DMS79 treated with DMSO at 0.1 percent for 48 hours (cell line): ENCODE measurements at places on chromosomes 4 and X.

DNA sequence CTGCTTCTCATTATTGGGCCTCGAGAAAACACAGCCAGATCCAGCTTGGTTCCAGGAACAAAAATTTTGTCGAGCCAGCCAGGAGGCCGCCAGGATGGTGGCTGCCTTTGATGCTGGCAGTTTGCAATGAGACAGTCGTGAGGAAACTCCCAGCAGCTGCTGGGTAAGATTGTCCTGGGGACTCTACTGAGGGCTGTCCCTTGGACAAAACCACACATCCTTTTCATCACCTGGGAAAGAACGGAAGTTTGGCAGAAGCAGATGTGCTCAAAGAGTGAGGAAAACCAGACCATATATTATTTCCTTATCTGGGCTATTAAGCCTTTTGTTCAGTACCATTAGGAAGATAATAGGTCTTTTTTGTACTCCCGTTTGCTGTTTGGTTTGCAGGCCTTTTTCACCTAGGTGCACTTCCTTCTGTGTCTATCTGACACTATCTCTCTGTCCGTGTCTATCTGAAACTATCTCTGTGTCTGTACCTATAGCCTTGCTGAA lies 13.4 kb upstream of the PAPSS1 start:
- DNase-seq = no peak

DNA sequence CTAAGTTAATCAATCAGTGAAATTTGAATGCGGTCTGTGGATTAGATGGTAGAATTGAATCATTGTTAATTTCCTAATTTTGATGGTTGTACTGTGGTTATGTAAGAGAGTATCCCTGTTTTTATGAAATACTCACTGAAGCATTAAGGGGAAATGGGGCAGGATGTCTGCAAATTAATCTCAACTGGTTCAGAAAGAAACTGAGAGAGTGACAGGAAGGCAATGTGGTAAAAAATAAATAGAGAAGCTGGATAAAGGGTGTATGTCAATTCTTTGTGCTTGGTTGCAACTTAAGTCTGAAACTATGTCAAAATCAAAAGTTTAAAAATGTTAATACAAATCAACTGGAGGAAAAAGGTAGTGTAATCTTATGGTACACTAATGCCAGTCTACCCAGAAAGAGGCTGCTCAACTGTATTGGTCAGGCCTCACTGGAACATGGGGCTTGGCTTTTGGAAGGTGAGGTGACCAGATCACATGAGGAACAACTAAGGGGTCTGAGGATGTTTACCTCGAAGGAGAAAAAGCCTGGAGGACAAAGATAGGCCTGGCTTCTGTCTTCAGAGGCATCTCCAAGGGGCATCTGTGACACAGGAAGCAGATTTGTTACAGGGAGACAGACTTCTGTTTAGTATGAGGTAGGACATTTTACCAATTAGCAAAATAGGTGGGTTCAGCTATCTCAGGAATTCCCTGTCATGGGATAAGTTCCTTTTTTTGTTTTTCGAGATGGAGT lies 83.1 kb downstream of the DLG3 start:
- no peak for DNase-seq

- peak; percentile 5 for DNase-seq
Measured at GRCh38 chrX:102958794-102959193, 21.7 kb downstream of the RAB40AL start.

DNA sequence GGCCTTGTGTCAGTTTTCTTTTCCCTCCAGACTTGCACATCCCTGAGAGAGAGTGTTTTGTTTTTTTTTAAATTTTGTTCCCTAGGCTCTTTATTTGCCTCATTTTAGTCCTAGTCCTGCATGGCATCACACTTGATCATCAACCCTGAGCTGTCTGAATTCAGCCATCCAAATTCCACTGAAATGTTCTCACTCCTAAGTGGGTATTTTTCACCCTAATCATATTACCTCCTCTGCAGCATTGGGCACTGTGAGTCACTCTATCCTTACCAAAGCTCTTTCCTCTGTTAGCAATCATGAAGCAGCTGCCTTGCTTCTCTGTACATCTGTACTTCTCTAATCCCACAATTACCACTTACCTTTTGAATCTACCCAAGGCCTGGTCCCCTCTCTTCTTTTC lies 356.6 kb upstream of the MAGEB2 start:
- no peak for DNase-seq

- DNase-seq = no peak
Measured at GRCh38 chr4:68250151-68250930, 4.8 kb upstream of the TMPRSS11B start.

GRCh38 chr4:61507091-61507490 lies 307.0 kb downstream of the ADGRL3 start:
- DNase-seq = no peak

DNA sequence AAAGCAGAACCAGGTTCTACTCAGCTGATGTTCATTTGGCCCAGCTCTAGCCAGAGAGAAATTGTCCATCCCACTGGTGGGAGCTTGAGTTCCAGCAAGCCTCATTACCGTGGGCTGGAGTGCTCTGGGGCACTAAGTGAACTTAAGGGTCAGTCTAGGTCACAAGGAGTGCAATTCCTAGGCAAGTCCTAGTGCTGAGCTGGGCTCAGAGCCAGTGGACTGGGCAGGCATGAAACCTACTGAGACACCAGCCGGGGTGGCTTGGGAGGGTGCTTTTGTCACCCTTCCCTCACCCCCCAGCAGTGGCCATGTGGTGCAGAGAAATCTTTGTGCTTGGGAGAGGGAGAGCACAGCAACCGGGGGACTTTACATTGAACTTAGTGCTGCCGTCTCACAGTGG lies 39.4 kb downstream of the GSX2 start:
- no peak for DNase-seq

- DNase-seq = no peak
Measured at GRCh38 chr4:151641983-151642382, 118.8 kb downstream of the GATB start.

GRCh38 chr4:158065603-158066002 lies 107.2 kb downstream of the GASK1B start:
- DNase-seq = no peak

DNA sequence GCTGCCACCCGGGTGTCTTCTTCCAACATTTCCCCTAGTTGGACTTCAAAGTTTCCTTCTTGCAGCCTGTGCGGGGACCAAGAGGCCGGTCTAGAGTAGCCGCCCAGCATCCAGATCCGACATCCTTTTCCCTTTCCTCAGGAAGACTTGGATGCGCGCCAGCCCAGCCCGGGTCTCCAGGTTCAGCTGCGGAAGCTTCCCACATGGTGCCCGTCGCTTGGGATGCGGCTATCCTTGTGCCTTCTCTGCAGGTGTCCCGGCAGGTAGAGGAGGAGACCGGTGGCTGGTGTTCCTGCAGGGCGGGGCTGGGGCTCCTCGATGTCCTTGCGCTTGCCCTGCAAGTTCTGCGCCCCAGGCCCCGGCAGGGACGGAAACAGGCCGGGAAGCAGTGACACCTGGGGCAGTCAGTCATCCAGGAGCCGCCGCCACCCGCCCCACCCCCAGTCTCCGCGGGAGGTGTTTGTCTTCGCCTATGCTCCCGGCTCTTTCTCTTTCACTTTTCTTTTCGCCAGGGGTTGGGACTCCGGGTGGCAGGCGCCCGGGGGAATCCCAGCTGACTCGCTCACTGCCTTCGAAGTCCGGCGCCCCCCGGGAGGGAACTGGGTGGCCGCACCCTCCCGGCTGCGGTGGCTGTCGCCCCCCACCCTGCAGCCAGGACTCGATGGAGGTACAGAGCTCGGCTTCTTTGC lies at the start of gene IL15:
TSS of gene IL15 (plus strand) at position 502 of the 689 bp plus-strand sequence. CDS start 82,882 bp downstream, outside the sequence.
- no peak for DNase-seq

DNA sequence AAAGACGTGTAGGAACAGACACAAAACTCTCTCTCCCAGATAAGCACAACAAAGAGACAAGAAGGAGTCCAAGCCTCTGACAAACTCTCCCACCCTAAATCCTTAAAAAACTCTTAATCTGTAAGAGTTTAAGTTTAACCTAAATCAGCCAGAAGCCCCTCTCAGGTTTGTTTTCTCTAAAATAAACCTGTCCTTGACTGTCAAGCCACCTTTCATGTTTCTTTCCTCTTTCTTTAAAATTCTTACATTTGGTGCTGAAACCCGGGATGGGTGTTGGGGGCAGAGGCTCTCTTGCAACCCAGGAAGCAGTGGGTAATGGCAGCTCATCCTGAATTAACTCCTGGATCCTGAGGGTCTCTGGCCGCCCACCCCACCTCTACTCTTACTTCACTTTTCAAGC lies 107.8 kb upstream of the TENT5D start:
- no peak for DNase-seq
